ENCODE measurements at places on chromosomes 4 and X.

DNA sequence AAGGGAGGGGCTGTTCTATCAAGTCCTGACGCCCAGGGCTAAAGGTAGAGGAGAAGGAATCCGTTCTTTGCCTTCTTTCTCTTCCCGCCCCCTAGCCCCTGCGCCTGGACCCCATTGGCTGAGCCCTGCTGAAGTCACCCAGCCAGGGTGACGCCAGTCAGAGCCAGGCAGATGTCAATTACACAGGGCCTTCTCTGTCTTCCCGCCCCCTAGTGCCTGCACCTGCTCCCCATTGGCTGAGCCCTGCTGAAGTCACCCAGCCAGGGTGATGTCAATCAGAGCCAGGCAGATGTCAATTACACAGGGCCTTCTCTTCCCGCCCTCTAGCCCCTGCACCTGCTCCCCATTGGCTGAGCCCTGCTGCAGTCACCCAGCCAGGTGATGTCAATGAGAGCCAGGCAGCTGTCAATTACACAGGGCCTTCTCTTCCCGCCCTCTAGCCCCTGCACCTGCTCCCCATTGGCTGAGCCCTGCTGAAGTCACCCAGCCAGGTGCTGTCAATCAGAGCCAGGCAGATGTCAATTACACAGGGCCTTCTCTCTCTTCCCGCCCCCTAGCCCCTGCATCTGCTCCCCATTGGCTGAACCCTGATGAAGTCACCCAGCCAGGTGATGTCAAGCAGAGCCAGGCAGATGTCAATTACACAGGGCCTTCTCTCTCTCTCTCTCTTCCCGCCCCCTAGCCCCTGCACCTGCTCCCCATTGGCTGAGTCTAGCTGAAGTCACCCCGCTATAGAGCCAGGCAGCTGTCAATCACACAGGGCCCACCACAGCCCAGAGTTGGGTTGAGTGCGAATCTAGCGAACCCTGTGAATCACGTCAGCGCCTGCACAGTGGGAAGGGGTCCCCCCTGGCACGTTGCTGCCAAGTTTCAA is 46.4 kb downstream of the ASMT start:
- DNase-seq, result no peak

GRCh38 chr4:110586131-110586850 is 36.6 kb downstream of the PITX2 start:
- peak; percentile 75 for DNase-seq

GRCh38 chr4:180152831-180153230 is 2090.4 kb upstream of the TENM3 start:
- no peak for DNase-seq

GRCh38 chr4:7167706-7168105 is 24.6 kb upstream of the SORCS2 start:
- DNase-seq, result no peak

DNA sequence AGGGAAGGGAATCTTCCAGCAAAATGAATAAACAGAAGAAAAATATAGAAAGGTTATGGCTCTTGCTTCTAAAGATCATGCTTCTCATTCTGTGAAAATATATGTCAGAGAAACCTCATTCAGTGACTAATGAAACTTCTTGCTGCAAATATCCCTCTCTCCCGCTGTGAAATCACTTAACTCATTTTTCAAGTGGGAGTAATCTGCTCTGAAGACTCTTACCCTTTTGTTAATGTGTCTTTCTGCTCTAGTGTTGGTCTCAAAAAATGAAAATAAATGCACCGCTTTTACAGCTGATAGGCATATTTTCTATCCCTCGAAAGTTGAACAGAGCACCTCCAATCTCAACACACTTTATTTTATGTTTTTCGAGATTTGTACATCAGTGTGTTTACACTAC is 252.3 kb downstream of the NLGN4X start:
- no peak for DNase-seq

DNA sequence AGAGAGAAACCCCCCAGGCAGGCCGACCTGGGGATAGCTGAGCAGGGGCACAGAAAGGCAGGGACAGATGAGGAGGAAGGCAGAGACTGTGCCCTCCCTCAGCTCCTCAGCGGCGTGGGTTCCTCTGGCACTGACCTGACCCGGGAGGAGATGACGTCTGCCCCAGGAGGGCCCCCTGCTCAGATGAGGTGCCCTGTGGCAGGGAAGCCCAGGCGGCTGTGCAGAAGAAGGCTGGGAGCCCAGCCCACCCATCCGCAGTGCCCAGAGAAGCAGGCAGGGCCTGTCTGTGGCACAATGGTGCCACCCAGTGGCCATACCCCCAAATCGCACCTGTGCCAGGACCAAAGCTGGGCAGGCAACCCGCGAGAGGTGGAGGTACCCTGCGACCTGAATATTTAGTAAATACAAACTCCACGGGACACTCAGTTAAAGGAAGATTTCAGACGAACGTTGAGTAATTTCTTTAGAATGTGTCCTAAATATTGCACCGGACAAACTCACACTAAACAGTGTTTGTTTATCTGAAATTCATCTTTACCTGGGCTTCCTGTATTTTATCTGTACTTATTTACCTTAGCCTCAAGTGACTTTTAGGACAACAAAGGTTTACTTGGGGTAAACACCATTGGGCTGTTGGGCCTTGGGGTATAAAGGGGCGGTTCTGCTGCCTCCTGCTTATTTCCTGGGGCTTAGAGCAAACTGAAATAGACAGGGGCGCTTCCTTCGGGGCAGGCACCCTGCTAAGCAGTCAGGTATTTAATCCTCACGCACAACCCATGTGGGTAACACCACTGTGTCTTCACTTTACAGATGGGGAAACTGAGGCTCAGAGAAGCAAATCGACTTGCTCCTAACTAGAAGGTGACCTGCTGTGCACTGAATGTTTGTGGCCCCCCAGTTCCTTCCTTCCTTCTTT is 46.5 kb upstream of the HMX1 start:
- peak; percentile 38 for DNase-seq

DNA sequence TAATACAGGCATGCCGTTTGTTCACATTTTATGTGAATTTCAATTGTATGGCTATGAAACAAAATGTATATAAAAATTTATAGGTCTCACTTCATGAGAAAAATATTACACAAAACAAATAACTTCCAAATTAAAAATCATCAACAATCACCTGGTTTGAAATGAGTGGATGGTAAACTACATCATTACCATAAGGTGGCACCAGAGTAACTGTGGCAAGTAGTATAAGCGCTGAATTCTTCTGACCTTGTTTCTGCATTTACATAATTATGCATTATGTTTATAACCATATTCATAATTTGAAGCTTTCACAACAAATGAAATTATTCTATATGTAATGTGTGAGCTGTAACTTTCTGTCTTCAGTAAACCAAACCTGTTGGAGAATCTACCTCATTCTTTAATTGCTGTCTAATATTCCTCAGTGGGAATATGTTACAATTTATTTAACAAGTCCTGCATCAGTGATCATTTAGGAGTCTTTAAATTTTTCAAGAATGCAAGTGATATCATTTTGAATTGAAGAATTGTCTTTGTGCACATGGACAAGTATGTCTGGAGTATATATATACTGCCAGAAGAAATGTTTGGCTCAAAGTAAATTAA is 55.2 kb downstream of the MMRN1 start:
- DNase-seq, result no peak

DNA sequence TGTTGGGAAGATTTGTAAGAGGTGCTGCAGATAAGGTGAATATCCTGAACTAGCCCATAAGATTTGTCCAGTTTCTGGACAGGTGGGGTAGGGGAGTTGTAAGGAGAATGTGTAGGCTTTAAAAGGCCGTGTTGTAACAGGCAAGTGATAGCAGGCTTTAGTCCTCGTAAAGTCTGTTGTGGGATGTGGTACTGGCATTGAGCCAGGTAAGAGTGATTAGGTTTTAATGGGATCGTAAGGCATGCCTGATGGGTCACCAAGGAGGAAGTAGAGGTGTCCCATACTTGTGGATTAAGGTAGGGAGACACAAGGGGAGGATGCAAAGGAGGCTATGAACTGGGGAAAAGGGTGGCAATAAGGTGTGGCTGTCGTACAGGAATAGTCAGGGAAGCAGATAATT is 256.9 kb upstream of the DKK2 start:
- no peak for DNase-seq

DNA sequence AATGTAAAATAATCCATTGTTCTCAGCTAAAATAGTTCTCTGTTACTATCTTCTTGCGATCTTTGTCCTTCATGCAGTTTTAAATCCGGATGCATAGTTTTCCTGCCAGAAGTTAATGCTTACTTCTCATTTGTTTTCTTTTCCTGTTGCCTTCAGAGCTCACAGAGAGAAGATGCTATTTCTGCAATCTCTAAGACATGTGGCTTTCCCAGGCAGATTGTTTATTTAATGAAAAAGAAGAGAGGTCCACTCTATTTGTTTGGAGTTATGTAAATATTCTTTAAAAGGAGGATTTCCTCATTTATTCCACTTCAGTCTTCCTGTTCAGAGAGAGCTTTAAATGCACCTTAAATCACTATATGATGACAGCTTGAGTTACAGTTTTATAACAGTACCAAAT is 39.3 kb upstream of the HPGD start:
- DNase-seq, result peak; percentile 35

GRCh38 chr4:113635739-113636437 is 125.7 kb downstream of the CAMK2D start:
- DNase-seq, result peak; percentile 88

DNA sequence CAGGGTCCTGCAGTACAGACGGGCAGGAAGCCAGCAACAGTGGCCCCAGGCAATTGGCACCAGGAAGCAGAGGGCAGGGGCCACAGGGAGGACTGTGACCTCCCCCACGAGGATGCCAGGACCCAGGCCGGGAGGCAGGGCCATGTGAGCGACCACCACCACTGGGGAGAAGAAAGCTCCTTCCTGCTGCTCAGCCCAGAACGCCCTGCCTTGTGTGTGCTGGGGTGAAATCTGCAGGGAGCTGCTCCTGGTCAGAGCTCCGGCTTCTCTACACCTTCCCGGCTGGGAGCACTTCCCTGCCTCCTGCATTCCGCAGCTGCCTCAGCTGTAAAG is 100.4 kb downstream of the HMX1 start:
- DNase-seq, result no peak

DNA sequence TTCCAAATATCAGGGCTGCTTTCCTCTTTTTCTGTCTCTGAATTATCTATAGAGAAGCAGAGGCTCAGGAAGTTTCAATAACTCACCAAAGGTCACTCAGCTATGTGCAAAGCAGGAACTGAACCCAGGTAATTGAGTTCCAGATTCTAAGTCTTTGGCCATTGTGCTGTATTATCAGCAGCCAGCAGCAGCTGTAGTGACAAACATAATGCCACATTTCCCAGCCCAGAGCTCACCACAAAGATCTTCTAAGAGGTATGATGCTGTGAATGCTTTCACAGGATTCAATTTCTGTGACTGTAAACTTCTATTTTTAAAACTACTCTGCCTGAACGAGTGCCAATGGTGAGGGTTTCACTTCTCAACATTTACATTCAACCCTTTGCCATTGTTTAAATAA is 56.4 kb downstream of the SPOCK3 start:
- no peak for DNase-seq

DNA sequence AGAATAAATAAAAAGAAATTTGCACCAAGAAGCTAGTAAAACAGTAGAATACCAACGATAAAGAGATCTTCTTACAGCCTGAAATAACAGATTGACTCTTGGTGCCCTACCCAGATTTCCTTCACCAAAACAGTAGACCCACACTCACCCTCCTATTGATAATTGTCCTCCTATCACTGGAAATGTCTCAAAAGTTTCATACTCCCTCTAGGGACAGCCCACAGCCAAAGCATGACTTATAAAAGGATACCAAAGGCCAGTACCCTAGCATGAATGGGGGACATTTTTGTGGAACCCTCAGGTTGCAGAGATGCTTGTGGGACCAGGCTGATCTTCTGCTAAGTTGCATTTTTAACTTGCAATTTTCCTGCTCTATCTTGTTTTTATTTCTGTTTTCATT is 104.1 kb downstream of the INPP4B start:
- DNase-seq, result no peak

GRCh38 chr4:108043526-108043925 is 53.8 kb downstream of the HADH start:
- no peak for DNase-seq

GRCh38 chrX:51860679-51861078 is 32.7 kb upstream of the MAGED1 start:
- DNase-seq, result peak; percentile 30

Data from fibroblast of skin of scalp (primary cell).